SJSA1 (cell line): ENCODE measurements at places on chromosomes 2 and 18. TPM values are rescaled to one million over a fixed set of nuclear protein-coding genes. Genes with fewer than 3 reads are reported as not detected.

DNA sequence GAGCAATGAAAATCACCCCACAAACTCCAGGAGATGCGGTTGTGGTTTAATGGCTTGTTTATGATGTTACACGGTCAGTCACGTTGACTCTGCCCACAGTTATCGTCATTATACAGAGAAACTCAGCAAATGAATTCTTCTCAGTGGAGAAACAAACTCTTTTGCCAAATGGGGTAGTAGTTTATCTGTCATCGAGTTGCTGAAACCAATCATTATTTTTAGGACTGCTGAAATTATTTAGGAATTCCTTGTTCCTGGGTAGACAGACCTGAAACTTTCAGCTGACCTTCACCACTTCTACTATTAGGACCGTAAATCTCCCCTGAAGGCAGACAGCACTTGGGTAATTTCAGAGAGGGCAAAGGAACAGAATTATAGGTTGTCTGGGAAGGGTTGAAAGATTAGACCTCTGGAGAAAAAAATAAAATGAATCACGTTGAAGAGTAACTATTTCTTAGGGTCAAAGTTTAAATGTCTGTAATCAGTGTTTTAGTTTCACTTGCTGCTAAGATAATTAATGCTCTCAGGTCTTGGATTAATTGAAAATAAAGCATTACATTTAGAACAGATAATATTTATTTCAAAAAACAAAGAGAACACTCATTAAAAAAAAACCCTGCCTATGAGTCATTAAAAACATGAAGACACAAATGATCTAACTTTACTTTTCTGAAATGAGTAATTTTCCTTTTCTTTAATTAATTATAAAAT lies 52.1 kb upstream of the LYPD6 start:
- H3K4me1 ChIP-seq, result no peaks in the 10 kb centered on the region
- H3K27me3 ChIP-seq, result no peaks in the 10 kb centered on the region
- no peak overlapping the region for H3K27ac ChIP-seq

Gene DSC2
- 1.3 and 1.6 TPM in 2 replicates for total RNA-seq

Gene CFC1
- not detected in 2 replicates for total RNA-seq

DNA sequence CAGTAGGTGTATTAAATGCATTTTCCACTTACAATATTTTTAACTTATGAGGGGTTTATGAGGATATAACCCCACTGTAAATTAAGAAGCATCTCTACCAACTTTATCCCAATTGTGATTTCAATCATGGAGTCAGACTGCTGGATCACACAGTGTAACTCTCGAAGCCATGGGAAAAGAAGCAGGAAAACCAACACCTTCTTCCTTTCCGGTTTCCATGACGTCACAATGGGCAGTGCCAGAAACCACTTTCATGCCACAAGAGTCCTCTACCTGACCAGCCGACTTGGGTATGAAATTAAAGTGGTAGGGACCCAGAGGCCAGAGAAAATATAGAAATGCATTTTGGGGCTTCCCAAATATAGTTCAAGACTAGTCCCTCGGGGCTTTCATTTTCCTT lies 4.2 kb downstream of the RNF152 start:
- DNase-seq, result no peak
- H3K27me3 ChIP-seq, result no peaks in the 10 kb centered on the region
- peaks cover 72% of the 10 kb centered on the region for H3K4me1 ChIP-seq
- H3K4me3 ChIP-seq, result no peak overlapping the region
- H3K36me3 ChIP-seq, result peaks cover 72% of the 10 kb centered on the region
- H3K27ac ChIP-seq, result peak overlapping the region; percentile 49

Gene SULT6B1
- total RNA-seq, result 0.63 TPM in 1 of 2 replicates, not detected in the other

DNA sequence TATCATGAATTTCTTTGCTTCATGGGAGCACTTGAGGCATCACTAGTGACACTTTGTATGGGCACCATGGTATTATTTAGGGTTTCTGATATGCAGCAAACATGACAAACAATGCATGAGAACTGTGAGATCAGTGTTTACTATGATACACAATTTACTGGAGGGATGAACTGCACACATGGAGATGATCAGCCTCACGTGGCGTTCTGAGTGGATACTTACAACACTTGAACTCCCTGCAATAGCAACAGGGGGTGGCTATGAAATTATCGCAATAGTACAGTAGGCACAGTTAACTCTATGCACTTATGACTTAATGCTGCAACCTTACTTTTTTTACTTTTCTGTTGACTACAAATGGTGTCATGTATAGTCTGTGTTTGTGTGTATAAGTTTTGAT lies 18.5 kb upstream of the UGT1A8 start:
- H3K4me1 ChIP-seq, result no peaks in the 10 kb centered on the region
- no peaks in the 10 kb centered on the region for H3K27me3 ChIP-seq
- no peak for DNase-seq
- no peaks in the 10 kb centered on the region for H3K36me3 ChIP-seq

DNA sequence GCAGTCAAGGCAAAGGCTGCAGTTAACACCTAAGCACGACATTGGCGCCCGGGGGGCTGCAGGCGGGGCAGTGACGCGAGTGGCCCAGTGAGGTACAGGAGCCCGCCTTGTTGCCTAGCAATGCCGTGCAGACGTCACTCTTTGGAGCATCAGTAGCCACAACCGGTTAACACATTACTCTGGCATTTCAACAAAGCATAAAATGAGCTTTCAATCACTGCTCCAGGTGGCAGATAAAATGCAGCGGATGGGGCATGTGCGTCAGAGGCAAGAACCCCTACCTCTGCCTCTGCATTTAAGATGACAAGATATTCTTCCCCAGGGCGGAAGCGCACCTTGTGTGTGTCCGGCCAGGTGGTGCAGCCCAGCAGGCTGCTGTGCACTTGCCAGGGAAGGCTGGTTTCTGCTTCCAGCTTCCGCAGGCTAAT lies 139.4 kb downstream of the MTCL1 start:
- no peak overlapping the region for H3K27ac ChIP-seq
- H3K4me3 ChIP-seq, result no peak overlapping the region
- peaks cover 4% of the 10 kb centered on the region; the same call in 1 of the 2 replicates for H3K4me1 ChIP-seq
- no peak for DNase-seq

- peak overlapping the region; percentile 16 for H3K27ac ChIP-seq
- no peak overlapping the region for H3K4me3 ChIP-seq
- no peaks in the 10 kb centered on the region for H3K36me3 ChIP-seq
Measured at GRCh38 chr18:46042571-46043123, 29.4 kb downstream of the PSTPIP2 start.

Gene MLPH
- 0.50 TPM in 1 of 2 replicates, not detected in the other for total RNA-seq

DNA sequence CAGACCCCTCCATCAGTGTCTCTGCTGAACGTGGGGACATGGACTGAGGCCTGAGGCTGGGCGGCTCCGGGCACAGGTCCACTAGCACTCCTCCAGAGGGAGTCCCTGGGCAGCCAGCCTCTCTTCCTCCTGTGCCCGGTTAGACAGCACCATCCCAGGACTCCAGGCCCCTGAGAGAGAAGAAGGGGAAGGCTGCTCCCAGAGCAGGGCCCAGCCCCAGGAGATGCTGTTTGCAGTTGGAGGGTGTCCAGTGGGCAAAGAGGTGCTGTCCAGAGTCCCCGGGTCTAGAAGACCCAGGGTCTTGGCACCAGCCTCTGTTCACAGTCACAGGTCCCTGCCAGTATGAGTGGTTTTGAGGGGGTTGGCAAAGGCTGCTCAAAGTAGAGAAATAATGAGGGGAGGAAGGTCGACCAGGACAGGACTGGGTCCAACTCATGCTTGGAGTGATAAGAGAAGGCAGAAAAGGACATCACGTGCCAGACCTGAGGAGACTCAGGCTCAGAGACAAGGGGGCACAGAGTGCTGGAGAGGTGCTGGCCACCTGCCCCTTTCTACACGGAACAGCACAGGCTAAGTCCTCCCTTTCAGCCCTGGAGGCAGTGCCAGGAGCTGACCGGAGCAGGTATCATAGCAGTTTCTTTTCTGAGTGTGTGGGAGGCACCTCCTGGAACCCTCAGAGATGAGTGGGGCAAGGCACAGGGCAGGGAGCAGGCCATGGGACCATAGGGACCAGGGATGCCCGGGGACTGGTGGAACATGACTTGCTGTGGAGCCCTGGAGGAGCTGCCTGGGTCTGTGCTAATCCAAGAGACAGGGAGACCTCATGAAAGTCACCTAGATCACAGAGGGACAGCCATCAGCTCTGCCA lies 21.1 kb downstream of the CRACDL start:
- DNase-seq, result no peak
- H3K27me3 ChIP-seq, result no peaks in the 10 kb centered on the region
- no peaks in the 10 kb centered on the region for H3K4me1 ChIP-seq
- H3K27ac ChIP-seq, result no peak overlapping the region
- H3K36me3 ChIP-seq, result no peaks in the 10 kb centered on the region

GRCh38 chr2:239664216-239664810 lies 263.5 kb upstream of the HDAC4 start:
- H3K27me3 ChIP-seq, result peaks cover 15% of the 10 kb centered on the region; the same call in 1 of the 2 replicates
- H3K36me3 ChIP-seq, result no peaks in the 10 kb centered on the region
- H3K4me1 ChIP-seq, result peaks cover 6% of the 10 kb centered on the region; the same call in 1 of the 2 replicates
- no peak overlapping the region for H3K4me3 ChIP-seq

- no peaks in the 10 kb centered on the region for H3K36me3 ChIP-seq
- H3K4me3 ChIP-seq, result no peak overlapping the region
- no peaks in the 10 kb centered on the region; the same call in 1 of the 2 replicates for H3K27me3 ChIP-seq
- H3K4me1 ChIP-seq, result no peaks in the 10 kb centered on the region
- no peak for DNase-seq
Measured at GRCh38 chr2:157087373-157088002, 170.0 kb upstream of the GALNT5 start.

Gene TRIM54
- total RNA-seq, result not detected in 2 replicates

GRCh38 chr2:34602262-34602661 lies 1003.2 kb upstream of the FAM98A start:
- no peak for DNase-seq
- H3K27me3 ChIP-seq, result no peaks in the 10 kb centered on the region
- no peak overlapping the region for H3K27ac ChIP-seq
- H3K4me3 ChIP-seq, result no peak overlapping the region

GRCh38 chr2:186255823-186256222 lies 230.2 kb upstream of the ZC3H15 start:
- H3K27ac ChIP-seq, result no peak overlapping the region
- H3K36me3 ChIP-seq, result no peaks in the 10 kb centered on the region
- H3K4me1 ChIP-seq, result no peaks in the 10 kb centered on the region
- DNase-seq, result no peak
- no peaks in the 10 kb centered on the region for H3K27me3 ChIP-seq
- H3K4me3 ChIP-seq, result no peak overlapping the region

- no peaks in the 10 kb centered on the region for H3K36me3 ChIP-seq
- H3K4me3 ChIP-seq, result no peak overlapping the region
Measured at GRCh38 chr2:18475884-18476283, 84.6 kb downstream of the RDH14 start.

DNA sequence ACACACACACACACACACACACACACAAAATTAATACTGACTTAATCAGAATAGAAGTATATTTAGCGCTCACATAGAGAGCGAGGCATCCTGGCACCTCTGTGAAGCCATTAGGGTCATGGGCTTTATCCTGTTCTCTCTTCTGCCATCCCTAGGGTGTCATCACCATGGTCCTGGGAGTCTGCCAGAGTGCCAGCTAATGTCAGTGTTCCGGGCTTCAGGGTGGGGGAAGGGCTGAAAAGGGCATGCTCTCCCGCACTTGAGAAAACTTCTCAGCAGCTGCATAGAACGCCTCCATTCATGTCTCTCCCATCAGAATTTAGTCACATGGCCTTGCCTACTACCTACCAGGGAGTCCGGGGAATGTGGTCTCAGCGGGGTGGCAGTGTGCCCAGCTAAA lies 19.7 kb upstream of the DYNC2LI1 start:
- H3K27me3 ChIP-seq, result no peaks in the 10 kb centered on the region
- H3K36me3 ChIP-seq, result no peaks in the 10 kb centered on the region
- H3K27ac ChIP-seq, result no peak overlapping the region
- no peak for DNase-seq

DNA sequence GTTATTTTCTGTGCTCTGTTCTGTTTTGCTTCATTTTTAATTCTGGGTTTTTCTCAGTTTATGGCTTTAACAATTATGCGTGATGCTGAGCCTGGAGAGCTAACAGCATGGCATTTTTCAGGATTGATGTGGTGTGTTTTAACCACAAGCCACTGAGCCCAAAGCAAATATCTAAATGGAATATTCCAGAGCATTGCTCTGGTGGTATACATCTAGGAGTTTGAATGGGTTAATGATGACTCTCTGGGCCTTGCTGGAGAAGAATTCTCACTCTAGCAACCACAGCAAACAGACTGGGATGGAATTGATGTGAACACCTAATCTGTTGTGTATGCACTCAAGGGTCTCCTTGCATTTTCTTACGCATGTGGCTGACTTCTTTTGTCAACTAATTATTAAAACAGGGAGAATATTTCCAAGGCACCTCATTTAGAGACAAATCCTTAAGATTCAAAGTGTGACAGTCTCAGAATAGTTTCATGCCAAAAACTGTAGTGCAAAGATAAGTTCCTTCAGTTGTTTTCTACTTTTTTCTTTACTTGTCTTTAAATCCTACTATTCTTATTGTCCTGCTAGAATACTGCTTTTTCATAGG lies 164.0 kb downstream of the DTNA start:
- no peak for DNase-seq
- H3K27me3 ChIP-seq, result no peaks in the 10 kb centered on the region; the same call in 1 of the 2 replicates
- no peak overlapping the region for H3K27ac ChIP-seq
- no peak overlapping the region for H3K4me3 ChIP-seq
- H3K36me3 ChIP-seq, result no peaks in the 10 kb centered on the region
- H3K4me1 ChIP-seq, result no peaks in the 10 kb centered on the region

DNA sequence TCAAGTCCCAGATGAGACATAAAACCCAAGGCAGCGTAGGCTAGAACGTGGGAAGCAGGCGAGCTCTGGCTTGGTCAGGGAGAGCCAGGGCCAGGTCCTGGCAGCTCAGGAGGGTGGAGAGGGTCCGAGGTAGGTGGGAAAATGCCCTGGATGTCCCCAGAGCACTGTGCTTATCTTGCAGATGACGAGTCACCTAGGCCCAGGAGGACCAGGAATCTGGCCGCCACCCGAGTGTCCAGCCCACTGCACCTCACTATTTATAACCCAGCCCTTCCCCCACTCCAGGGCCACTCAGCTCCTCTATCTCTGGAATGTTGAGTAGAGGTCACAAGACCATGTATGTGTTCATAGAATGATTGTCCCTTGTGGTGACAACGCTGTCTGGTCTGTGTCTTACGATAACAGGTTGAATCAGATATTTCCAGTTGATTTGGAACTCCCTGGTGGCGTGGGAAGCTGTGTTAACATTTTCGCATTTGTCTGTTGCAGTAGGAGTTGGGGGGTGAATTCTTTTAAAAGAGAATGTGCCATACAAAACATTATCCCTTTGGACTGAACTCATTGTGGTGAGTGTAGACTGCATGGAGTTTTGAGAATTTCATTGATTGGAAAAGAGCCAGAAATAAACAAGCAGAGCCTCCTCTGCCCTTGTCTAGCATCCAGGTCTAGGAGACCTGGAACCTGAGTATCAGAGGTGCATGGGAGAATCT lies 47.5 kb downstream of the EMILIN2 start:
- no peak overlapping the region for H3K27ac ChIP-seq
- H3K4me3 ChIP-seq, result no peak overlapping the region
- DNase-seq, result no peak
- H3K27me3 ChIP-seq, result no peaks in the 10 kb centered on the region
- H3K36me3 ChIP-seq, result no peaks in the 10 kb centered on the region
- H3K4me1 ChIP-seq, result 0 out of 2 replicates have a peak, but pooled peaks cover 3% of the 10 kb centered on the region

DNA sequence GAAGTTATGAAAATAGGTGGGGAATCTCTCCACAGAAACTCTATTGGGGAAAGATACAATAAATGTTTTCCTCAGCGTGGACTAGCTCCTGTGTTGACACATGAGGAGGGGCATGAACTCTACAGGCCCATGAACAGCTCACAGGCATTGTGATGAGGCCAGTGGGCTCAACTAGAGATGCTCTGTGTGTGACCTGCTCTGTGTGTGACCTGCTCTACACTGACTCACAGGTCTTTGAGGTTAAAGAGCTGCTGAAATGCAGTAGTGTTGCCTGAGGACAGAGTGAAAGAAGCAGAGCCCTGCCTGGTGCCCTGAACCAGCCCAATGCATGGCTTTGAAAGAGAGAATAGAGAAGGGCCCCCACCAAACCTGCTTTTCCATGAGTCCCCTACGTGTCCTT lies 117.6 kb downstream of the MCFD2 start:
- no peak for DNase-seq
- H3K27me3 ChIP-seq, result no peaks in the 10 kb centered on the region
- peaks cover 28% of the 10 kb centered on the region for H3K4me1 ChIP-seq
- no peaks in the 10 kb centered on the region for H3K36me3 ChIP-seq
- no peak overlapping the region for H3K4me3 ChIP-seq
